SK-N-SH treated with all-trans-retinoic acid at 6 μM for 48 hours (cell line): ENCODE measurements at places on chromosomes 4 and X.
A peak's percentile ranks its signal among the peaks of the same experiment; 100 is the strongest.

DNA sequence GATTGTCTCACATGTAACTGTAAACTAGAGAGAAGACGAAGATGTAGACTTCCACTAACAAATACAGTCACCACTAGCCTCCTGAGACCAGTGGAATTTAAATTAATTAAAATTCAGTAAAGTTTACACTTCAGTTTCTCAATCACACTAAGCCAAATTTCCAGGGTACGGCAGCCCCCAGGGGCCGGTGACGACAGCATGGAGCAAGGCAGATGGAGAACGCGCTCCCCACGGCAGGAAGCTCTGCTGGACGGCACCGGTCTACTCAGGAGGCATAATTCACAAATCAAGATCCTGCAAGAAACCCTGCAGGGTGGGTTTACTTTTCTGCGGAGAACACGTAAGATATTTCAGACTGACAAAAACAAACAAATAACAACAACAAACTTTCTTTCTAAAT is 80.7 kb downstream of the FAT1 start:
- ATAC-seq, result no peak

GRCh38 chr4:82467471-82467870 is 37.1 kb downstream of the ENOPH1 start:
- no peak for ATAC-seq

DNA sequence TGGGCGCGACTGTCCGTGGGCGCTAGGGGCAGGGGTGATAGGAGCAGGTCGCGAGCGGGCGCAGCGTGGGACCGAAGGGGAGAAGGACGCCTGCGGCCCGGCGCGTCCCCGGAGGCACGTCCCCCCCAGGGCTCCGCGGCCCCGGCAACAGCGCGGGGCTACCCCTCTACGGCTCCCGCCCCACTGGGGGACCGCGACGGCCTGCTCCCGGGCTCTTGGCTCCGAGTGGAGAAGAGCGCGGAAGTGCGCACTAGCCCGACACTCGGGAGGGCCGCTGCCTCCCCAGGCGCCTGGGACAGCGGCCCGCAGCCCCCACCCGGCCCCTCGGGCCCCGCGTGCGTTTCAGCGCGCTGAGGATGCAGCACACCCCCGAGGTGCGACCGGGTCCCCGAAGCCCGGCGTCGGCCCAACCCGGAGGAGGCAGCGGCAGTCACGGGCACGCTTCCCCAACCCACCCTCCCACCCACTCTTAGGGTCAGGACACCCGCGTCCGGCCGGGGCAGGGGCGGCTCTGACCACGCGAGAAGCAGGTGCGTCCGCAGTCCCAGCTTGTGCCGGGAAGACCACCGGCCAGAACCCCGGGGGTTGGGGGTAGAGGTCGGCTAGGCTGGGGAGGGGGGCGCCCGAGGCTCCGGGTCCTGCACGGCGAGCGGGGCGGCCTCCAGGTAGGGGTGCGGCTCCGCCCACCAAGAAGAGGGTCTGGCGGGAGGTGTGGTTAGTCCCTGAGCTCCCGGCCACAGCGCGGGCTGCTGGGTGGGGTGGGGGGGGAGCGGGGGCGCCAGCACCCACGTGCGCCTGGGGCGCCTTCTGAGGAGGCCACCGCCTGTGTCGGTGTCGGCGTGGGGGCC is 18.5 kb upstream of the NAT8L start:
- no peak for ATAC-seq

DNA sequence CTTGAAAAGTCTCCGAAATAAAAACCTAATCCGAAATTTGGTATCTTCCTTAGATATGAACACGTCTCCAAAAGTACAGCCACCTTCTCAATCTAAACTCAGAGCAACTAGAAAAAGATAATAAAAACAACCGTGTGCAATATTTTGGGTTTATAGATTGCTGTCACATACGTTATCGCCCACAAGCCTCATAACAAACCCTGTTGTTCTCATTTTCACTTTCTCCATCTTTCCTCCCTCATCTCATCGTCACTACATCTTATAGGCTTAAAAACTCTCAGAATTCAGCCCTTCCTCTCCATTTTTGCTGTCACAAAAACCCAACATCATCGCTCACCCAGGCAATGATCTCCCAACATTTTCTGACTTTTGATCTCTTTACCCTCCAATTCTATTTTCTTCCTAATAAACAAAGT is 448 bp upstream of the SCFD2 start:
- no peak for ATAC-seq

- peak; percentile 75 for ATAC-seq
Observed at GRCh38 chrX:154411981-154412340, 622 bp downstream of the TAFAZZIN start.

- ATAC-seq, result no peak
Observed at GRCh38 chr4:82592639-82593038, 30.9 kb upstream of the TMEM150C start.
